ENCODE measurements at places on chromosomes 3 and 15.

GRCh38 chr3:69126216-69126615 is 3.8 kb upstream of the LMOD3 start:
- DNase-seq, result no peak

DNA sequence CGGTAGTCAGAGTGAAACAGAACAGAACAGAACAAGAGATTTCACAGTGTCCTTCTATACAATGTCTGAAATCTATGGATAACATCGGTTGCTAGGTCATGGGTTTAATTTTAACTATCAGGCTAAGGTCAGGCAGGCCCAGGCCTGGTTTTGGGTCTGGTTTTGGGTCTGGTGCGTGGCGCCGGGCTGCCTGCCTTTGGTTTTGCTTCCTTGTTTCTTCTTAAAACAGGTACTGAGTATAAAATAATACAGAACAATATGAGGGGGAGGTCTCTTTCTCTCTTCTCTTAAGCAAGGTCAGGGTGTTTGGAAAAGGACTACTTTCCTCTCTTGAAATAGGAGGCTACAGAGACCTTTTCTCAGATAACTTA is 1.4 kb downstream of the AEN start:
- no peak for DNase-seq

- no peak for DNase-seq
Observed at GRCh38 chr3:106130384-106131198, 261.8 kb upstream of the CBLB start.

- DNase-seq, result no peak
Observed at GRCh38 chr15:74865316-74865715, 7.8 kb downstream of the SCAMP2 start.

DNA sequence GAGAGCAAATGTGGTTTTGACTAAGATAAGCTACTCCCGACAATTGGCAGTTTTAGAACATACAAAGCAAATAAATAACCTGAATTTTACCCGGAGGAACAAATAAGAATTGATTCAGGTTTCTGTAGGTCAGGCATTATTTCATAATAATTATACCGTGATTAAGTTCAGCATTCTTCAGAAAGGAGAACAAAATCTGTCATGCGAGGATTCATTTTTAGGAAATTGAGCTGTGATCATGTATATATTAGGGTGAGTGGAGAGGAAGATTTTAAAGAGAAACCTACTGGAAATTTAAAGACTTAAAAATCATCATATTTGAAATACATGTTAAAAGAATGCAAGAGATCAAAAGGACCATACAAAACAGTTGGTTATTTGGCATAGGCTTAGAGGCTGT is 20.5 kb downstream of the ZNF609 start:
- DNase-seq, result no peak

GRCh38 chr3:144165482-144165881 is 193.9 kb downstream of the DIPK2A start:
- DNase-seq, result no peak

DNA sequence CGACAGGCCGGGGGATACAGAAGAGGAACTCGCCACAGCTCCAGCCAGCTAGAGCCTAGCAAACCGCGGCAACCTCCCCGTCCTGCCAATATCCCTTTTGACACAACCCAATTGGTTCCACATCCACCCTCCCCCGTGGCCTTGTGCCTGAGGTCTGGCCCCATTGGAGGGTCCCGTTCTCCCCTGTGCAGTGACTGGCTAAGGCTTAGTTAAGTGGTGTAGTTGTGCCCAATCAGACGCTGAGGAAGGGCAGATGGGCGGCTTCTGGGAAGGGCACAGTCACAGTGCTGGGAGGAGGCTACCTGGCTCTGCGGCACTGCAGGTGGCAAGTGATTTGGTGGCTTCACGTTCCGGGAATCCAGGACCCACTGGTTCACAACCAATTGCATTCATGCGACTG is 78.6 kb downstream of the SNRK start:
- no peak for DNase-seq

GRCh38 chr3:12944849-12945248 is 103.5 kb upstream of the RPL32 start:
- DNase-seq, result no peak

DNA sequence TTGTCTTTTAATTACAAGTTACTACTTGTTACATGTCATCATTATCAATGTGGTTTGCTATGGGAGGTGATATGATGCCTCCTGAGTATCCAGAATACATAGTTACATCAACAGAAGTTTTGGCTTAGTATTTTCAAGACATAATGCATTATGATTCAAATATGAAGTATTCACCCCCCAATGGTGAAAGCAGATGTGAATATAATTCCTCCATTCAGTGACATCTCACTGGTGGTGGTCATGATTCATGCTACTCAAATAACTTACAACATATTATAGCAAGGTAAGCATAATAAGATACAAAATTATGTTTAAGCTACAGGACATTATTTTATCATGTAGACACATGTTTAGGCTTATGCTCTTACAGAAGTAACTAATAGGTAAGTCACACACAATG is 34.9 kb upstream of the TTBK2 start:
- no peak for DNase-seq

- no peak for DNase-seq
Observed at GRCh38 chr15:90291679-90292356, 26.3 kb downstream of the NGRN start.

GRCh38 chr3:159831466-159831865 is 157.2 kb upstream of the IL12A start:
- no peak for DNase-seq

DNA sequence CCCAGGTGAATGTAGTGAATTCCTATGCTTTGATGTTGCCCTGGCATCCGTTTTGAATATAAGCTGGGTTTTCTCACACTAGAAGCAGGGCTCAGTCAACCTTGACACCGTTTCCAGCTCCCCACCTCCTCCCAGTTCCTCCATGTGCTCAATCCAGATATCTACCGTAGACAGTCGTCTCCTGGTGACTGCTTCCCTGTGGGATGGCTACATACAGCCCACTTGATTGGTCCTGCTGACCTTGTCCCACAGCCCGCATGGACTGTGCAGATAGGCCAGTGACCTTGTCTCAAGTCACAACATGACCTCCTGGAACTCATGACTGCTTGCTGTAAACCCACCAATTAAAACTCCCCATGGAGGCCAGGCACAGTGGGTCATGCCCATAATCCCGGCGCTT is 8.1 kb downstream of the SEMA7A start:
- DNase-seq, result no peak

DNA sequence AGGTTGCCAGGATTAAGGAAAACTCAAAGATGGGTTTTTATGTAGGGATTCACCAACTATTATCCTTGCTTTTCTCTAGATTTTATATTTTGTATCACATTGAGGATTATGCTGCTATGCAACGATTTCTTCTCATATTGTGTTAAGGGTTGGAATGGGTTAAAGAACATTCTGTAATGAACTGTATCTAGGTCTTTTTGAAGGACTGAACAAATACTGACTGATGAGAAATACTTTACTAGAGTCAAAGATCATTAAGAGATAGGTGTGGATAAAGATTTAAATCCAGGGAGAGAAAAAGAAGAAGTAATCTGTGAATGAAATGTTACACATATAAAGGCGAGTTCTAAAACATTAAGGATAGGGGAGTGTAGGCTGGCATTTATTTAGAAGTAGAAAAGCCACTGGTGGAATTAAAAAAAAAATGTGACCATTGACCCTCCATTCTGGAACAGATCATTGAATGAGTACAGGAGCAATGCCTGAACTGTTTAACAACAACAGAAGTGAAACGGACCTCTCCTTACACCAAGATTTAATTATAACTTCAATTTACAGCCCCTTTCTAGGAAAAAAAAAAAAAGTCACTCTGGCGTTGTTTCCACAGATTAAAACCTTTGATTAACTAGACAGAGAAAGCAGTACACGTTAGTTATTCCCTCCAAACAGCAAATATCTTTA is 39.2 kb downstream of the PROS1 start:
- DNase-seq, result no peak

Data from ascending aorta (tissue), 2 donors.